ENCODE measurements at places on chromosomes 5 and 9.

GRCh38 chr5:168085261-168086031 lies 206.0 kb upstream of the WWC1 start:
- DNase-seq, result no peak

DNA sequence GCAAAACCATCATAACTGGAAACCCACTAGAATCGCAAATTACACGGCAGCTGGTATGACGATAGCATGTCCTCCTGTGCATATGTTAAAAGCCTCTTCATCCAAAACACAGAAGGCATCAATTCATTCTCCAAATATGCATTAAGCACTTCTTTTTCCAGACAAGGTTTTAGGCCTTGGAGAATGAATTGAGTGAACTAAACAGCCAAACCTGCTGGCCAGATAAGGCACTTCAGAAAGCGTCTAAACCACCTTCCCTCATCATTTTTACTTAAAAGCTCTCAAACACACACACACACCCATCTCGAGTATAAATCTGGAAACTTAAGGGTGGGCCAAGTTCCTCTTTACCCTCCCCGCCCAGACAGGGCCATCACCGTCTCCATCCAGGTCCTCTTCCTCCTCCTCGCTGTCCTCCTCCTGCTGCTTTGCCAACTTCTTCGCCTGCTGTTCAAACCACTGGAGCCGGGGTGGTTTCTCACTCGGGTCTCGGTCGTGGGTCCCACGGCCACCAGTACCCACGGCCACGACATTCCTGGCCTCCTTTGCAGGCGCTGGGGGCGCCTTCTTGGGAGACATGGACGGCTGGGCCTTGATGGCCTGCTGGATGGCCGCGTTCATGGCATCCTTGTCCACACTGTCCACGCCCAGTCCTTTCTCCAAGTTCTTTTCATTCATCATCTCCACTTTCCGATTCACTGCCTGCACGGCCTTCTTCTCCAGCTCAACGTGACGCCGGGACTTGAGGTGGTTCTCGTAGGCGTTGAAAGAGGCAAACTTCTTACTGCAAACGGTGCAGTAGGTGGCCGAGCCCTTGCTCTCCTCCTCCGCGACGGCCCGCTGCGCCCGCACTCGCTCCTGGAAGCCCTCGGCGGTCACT lies 696 bp downstream of the ZNF622 start:
- DNase-seq, result no peak

- DNase-seq, result no peak
Measured at GRCh38 chr9:9949978-9950377, 662.8 kb downstream of the PTPRD start.

- DNase-seq, result no peak
Measured at GRCh38 chr5:31469886-31470285, 62.0 kb downstream of the DROSHA start.

DNA sequence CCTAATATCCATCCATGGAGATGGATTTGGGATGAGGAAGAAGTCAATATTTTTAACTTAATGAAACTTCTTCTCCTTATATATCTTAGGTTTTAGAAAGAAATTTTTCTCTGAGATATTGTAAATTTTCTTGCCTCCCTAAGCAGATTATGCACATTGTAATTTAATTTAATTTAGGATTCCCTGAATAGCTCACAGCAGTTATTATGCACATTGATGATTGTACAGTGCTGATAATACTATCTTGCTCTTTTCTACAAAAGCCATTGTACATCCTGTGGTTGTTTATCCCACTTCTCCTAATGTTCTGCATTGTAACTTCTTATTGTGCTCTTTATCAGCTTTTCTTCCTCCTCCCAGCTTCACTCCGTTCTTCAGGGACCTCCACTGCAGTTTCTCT lies 410.4 kb upstream of the WWC1 start:
- no peak for DNase-seq

DNA sequence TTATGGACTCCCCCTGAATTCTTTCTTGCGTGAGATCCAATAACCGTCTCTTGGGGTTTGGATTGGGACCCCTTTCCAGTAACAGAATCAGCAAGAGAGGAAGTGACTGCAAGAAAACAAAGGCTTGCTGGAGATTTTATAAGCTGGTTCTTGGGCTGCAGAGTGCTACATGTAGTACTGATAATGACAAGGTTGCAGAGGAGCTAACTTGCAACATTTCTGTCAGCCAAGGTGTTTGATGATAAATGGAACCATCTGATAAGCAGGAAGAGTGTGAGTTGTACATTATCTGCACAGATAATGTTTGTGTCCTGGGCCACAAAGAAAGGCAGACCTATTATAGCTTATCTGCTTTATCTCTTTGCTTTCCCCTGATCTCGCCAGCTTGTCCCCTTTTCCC lies 37.1 kb downstream of the DNAJB5 start:
- DNase-seq, result no peak

DNA sequence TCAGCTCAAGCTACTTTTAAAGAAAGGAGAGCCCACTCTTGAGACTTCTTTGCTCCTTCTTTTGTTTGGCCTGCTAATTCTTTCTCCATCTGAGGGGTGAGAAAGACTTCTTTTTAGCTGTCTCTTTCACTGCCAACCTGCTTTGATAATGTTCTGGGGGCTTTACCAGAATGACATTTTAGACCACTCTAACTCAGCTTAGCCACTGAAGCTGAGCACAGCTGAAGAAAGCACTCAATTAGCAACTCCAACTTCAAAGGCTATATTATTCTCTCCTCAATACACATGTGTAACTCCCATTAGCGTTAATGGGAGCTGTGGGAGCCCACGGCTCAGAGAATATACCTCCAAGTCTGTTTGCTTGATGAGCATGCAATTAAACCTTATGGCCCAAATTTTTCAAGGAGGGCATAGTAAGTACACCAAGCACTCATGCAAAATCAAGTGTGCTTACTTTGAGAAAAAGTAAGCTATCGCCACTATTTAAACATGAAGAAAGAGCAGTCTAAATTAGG lies 815.4 kb upstream of the DMAC1 start:
- DNase-seq, result no peak

DNA sequence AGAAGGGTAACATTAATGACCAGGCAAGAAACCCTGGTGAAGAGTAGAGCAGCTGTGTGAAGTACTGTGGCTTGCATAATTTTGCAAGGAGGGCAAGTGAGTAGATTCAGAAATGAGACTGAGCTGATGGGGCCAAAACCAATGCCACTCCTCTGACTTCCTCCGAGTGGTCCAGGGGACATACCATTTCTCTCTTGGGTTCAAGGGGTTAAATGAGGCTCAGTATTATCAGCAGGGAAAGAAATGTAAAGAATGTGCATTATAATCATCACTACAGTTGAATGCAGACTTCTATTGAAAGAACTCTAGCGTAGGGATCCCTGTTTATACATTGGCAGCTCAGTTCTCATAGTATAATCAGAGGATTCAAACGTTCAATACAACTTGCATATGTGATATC lies 9.9 kb downstream of the POLR3G start:
- no peak for DNase-seq

DNA sequence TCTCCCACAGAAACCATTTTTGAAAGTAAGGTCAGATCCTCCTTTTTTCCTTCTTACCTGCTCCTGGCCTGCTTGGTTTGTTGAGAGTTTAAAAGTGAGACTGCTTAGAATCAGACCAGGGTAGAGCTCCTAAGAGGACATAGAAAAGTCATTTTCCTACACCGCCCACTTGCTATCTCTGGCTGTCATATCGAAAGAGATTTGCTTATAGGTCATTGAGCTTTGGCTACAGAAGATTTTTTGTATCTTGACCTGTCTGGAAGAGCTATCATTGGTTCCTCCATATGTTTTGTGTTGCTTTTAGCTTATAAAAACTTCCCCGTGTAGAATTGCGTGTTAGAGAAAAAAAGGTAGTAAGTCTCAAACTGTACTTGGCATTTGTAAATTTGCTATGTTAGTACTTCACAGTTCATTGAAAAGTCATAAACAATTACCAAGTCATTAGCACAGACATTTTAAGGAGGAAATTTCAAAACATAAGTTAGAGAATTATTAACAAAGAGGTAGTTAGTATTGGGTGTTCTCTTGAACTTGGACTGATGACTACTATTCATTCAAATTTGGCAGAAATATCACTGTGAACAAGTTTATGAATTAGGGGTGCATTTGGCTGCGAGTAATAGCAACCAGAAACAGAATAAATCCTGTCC lies 96.6 kb downstream of the MAN2A1 start:
- DNase-seq, result no peak

DNA sequence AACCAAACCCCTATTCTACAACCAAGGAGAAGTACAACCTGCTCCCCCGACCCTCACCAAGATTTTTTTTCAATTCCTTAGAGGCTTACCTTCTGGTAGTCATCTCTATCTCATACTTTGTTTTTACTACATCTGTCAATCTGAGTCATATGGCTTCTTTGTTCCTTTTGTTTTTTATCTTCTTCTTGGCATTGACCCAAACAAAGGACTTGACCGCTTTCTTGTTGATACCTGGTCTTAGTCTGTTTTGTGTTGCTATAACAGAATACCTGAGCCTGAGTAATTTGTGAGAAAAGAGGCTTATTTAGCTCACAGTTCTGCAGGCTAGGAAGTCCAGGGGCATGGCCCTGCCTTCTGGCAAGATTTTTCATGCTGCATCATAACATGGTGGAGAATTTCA lies 352.7 kb downstream of the MLLT3 start:
- no peak for DNase-seq

- DNase-seq, result no peak
Measured at GRCh38 chr5:10672146-10673016, 88.7 kb downstream of the DAP start.

GRCh38 chr9:95048225-95049087 lies 269.1 kb downstream of the FANCC start:
- DNase-seq, result peak; percentile 8

DNA sequence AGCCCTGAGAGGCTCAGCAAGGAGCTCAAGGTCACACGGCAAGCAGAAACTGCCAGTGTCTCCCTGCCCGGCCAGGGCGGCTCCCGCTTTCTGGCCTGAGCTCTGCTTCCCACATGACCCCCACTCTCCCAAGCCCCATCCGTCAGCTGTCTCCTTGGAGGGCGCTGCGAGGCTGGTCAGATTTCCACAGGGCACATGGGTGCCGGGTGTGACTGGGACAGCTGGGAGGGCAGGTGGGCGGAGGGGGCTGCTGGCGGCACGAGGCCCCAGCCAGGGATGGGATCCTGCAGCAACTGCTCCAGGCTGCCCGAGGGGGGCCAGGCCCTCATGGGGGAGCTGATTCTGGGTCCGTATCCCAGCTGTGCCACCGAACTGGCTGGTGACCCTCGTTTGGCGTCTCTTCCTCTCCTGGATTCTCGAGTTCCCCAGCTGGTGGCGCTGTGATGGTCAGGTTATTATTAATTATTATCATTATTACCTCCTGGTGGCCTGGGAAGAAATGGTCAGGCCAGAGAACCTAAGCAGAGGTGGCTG lies 12.9 kb upstream of the WDR38 start:
- DNase-seq, result no peak

DNA sequence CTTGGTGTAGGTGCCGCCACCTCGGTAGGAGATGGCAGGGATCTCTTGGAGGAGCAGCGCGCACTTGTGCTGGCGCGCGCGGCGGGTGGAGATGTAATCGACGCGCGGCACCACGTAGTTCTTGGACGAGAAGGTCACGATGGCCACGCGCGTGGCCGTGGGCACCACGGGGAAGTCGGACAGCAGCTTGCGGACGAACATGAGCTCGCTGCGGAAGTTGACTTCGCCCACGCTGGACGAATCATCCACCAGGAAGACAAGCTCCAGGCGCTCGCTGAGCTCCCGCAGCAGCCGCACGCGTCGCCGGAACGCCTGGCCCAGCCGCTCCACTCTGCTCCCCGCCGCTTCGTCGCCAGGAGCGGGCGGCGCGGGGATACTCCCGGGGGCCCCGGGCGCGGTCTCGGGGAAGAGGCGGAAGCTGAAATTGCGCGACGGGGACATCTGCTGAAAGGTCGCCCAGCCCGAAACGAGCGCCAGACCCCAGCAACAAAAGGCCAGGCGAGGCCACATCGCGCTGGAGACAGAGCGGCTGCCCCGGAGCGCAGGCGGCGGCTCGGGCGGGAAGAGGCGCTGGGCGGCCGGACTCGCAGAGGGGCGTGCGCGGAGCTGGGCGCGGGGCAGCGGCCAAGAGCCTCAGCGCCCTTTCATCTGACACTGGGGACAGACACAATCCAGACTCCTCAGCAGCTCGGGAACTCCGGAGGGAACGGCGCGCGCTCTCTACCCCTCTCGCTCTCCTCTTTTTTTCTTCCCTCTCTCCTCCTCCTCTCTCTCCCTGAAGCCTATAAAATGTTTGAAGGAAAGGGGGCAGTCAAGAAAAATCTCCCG lies at the start of gene SVEP1:
SVEP1 (minus strand) TSS at position 708 of the 828 bp plus-strand sequence; CDS start at position 510, 198 bp downstream.
- no peak for DNase-seq

GRCh38 chr9:117952581-117952980 lies 248.4 kb downstream of the TLR4 start:
- DNase-seq, result no peak

GRCh38 chr9:76810377-76810957 lies 46.2 kb downstream of the PCA3 start:
- DNase-seq, result peak; percentile 50

- no peak for DNase-seq
Measured at GRCh38 chr5:89087551-89088318, 204.8 kb upstream of the MEF2C start.

DNA sequence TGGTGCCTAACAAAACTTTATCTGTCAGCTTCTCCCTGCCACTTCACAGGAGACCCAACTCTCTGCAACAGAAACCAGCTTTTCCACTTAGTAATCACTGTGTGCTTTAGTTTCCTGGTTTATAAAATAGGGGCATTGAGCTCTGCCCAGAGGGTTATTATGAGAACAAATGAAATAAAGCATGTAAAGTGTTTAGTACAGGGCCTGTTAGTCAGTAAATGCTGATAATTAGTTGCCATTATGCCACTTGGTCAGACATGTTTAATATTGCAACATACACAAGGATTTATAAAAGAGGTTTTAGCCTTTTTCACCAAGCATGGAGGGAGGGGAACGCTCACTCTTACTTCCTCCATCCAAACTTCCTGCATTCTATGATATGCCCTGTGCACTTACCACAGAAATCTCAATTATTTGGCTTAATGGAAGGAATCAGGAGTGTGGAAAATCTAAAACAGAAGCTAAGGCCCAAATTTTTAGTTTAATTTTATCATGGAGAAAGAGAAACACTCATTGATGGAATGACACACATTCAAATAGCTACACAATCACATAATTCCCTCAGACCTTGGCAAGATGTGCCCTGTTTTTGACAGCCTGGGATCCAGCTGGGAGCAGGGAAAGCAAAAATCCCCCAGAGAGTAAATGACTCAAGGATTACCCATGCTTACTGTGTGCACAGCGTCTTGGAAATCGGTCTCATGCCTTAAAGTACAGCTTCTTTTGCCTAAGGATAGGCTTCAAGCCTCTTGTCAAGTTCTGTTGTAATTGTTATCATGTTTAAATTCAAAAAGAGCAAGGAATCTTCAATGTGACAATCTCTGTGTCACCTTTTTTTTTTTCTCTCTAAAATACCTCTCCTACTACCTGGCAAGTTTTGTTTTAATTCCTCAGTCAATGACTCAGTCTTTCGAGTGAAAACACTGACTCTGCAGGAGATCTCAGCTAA lies 34.0 kb downstream of the ZNF474 start:
- DNase-seq, result no peak

DNA sequence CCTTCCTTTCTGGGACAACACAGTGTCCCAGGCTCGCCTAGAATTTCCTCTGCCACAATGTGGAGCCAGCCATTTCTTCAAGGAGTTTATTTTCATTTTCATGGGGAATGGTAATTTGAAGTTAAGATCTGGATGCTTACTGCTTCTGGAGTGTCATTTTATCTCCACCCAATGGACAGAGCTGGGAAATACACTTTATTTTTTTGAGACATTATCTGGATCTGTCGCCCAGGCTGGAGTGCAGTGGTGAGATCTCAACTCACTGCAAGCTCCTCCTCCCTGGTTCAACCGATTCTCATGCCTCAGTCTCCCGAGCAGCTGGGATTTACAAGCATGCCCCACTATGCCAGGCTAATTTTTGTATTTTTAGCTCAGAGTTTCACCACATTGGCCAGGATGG lies 12.7 kb upstream of the THG1L start:
- no peak for DNase-seq

- DNase-seq, result no peak
Measured at GRCh38 chr9:76559286-76559685, 100.3 kb downstream of the GCNT1 start.
